ENCODE measurements at places on chromosomes 4 and X.

- no peak for DNase-seq
Observed at GRCh38 chr4:123848606-123849005, 452.0 kb downstream of the SPRY1 start.

DNA sequence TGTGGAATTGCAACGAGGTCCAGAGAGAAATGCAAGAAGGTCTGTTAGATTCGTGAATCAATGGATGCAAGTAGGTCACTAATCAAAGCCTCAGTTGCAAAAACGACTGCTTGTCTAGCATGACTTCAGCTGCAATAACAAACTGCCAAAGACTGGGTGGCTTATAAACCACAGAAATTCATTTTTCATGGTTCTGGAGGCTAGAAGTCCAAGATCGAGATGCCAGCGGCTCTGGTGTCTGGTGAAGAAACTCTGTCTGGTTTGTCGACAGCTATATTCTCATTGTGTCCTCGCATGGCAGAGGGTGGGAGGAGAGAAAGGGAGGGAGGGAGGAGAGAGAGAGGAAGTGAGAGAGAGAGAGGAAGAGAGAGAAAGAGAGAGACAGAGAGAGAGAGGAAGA is 114.7 kb downstream of the MXRA5 start:
- DNase-seq: no peak

DNA sequence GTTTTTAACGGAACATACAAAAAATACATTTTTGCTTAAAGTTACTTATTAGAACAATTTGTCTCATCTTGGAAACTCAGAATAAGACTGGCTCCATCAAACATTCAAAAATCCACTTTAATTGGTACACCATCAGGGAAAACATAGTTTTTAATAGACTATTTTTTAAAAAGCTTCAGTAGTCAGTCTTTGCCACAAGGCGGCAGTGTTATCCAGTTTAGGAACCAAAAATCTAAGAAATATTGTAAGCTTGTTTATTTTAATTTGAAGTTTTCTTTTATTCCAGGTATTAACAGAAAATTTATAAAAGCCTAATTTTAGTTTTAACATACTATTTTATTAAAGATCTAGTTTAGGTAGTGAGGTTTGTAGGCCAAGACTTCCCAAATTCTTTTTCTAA is 107.7 kb downstream of the APOOL start:
- DNase-seq: no peak

- no peak for DNase-seq
Observed at GRCh38 chr4:127687580-127687979, 42.6 kb upstream of the SLC25A31 start.

- no peak for DNase-seq
Observed at GRCh38 chr4:5962416-5962815, 55.8 kb downstream of the C4orf50 start.

- DNase-seq: no peak
Observed at GRCh38 chr4:4514786-4515185, 27.1 kb downstream of the STX18 start.

- DNase-seq: no peak
Observed at GRCh38 chr4:56156141-56156540, 207.4 kb downstream of the CEP135 start.

DNA sequence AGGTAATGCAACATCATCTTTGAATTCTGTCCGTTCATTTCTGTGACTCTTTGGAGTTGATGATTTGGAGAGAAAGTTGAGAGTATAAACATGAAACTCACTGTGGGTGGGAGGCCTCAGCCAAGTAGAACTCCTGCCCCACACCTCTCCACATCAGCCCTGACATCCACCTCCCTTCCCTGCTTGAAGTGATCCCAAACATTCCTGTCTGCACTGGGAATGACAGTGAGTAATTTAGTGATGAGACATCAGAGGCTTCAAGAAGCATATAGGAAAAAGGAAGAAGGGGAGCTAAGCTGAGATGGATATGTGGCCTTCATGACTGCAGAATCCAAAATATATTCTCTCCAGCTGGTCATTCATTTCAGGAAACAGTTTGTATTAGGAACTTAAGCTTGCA is 151.8 kb downstream of the SPATA18 start:
- no peak for DNase-seq

GRCh38 chrX:15882704-15883539 is 28.3 kb upstream of the AP1S2 start:
- DNase-seq: no peak

GRCh38 chrX:102548231-102548630 is 31.7 kb upstream of the TMSB15A start:
- no peak for DNase-seq

DNA sequence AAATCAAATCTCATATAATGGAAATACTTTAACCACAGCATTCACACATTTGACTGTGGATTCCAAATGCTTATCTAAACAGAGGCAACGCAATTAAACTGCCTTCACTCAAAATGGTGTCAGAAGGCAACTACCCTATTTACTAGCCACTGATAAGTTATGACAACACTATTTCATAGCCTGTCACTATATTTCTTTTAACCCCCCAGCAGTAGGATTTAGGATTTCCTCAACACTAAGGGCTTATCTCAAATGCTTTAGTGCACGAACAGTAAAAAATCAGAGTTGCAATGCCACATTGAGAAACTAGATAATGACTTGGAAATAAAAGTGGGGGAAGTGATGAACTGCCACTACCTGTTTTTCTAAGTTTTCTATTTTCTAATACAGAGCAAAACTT is 66.7 kb downstream of the DHX15 start:
- no peak for DNase-seq

DNA sequence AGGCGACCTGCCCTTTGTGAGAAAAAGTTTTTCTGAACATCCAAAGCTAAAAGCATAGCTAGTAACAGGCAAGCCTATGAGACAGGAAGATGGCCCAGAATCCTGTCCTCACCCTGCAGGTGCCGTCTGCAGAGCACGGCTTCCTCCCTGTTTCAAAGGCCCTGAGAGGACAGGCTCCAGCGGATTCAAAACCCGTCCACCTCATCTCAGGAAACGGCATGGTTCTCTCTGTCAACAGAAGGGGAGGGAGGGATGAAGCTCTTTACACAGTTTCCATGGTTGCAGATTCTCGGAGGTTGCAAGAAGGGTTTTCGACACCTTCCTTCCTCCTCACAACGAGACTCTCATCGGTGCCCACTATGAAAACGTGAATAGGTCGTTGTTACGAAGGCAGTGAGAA is 8.3 kb downstream of the PPP2R3B start:
- no peak for DNase-seq

DNA sequence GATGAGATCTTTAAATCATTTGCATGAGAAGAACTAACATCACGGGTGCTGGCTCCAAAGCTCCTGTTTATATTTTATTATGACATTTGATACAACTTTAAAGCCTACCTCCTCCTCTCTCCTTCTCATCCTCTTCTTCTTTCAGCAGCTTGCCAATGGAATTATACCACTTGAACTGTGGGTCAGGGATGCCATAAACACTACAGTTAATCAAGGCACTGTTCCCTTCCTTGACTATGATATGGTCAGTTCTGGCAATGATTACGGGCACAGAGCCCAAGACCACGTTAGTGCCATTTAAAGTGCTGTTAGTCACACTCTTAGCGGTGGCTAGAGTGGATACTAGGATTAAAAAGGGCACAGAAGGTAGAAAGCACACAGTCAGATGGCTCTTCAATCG is 20.7 kb downstream of the MFAP3L start:
- DNase-seq: no peak

DNA sequence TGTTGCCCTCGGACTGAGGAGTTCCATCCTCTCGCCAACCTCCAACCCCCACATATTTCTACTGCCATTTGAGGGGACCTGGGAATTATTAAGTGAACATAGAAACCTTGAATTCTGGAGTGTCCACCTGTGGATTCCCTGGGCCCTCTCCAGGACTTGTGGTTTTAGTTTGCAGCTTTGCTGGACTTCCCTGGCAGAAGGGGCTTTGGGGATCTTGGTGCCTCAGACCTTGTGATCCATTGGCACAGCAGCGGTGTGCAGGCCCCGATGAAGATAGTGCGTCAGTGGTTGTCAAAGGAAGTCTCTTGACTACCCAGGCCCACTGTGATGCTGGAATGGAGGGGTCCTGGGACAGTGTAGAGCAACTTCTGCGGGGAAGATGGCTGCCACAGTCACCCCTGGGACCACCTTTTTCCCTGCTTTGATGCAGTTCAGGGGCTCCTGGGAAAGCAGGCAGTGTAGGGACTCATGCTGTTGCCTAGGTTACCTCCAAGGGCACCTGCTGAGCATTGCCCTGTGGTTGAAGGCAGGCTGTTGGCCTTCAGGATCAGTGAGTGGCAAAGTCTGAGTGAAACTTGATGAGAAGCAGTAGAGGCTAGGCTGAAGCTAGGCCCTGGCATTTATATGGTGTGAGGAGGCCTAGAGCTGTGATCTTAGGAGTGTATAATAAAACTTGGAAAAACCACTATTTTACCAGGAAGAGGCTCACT is 2.2 kb downstream of the SLC16A2 start:
- DNase-seq: no peak

DNA sequence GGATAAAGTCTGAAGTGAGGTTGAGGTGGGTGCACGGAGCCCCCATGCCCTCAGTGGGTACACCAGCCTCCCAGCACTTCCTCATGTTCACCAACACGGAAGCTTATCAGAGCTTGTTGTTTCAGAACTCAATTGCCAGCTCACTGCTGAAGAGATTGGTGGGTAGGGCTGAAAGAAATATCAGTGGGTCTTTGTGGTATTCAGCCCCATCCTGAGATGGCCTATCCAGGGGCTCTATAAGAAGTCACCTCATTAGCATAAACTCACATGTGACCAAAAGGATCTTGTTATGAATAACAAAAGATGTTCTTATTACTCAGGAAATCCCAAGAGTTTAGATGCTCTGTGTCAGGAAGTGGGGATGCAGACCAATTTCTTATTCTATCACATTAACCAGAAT is 177.3 kb downstream of the ARHGAP10 start:
- DNase-seq: no peak

DNA sequence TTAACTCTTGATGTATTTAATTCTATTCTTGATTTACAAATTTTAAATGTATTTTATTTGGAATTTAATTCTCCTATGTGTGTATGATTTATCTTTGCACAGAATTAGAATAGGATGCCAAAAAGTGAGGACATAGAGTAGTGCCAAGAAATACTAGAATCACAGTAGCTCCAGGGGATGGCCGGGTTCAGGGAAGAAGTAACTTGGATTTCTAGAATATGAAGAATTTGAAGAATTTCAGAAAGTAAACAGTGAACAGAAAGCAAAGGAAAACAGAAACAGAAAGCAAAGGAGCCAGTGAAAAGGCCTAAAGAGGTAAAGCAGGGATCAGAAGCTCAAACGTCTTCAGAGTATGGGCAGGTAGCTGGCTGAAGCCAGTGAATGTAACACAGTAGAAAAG is 1187.6 kb downstream of the RPA4 start:
- DNase-seq: no peak
